Dermis microvascular lymphatic vessel endothelial cell (primary cell): ENCODE measurements at places on chromosomes 5 and 9.

DNA sequence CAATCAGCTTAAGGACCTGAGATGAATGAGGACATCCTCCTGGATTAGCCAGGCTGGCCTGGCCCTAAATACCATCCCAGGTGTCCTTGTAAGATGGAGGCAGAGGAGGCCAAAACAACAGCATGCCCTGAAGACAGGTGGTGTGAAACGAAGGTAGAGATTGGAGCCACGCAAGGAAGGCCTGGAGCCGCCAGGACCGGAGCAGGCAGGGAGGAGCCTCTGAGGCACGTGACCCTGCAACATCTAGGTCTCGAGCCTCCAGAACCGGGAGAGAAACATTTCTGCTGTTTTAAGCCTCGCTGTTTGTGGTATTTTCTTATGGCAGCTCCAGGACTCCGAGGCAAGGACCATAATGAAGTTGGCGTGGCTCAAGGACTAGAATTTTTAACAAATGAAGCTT lies 9.7 kb upstream of the COL5A1 start:
- no peak for DNase-seq

GRCh38 chr5:34791761-34792244 lies 47.2 kb upstream of the TTC23L start:
- peak; percentile 47 for DNase-seq

DNA sequence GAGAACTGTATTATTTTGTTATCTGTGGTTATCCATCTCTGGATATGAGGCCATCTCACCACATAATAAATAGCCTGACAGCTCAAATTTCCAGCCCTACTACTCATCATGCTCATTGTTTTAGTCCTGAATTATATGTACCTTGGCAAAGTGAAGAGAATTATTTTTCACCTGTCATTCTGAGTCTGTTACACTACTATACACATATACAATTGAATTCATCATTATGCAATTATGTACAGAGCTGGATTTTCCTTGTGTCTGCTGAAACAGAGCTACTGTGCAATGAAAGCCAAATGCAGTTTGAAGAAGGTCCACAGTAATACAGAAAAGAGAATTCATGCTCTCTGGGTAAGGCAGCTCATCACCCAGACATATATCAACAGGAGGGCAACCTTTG lies 28.5 kb downstream of the ESM1 start:
- no peak for DNase-seq

GRCh38 chr9:93024986-93025630 lies 33.4 kb upstream of the SUSD3 start:
- DNase-seq = no peak

GRCh38 chr9:134691695-134692572 lies 50.3 kb downstream of the COL5A1 start:
- DNase-seq = no peak

DNA sequence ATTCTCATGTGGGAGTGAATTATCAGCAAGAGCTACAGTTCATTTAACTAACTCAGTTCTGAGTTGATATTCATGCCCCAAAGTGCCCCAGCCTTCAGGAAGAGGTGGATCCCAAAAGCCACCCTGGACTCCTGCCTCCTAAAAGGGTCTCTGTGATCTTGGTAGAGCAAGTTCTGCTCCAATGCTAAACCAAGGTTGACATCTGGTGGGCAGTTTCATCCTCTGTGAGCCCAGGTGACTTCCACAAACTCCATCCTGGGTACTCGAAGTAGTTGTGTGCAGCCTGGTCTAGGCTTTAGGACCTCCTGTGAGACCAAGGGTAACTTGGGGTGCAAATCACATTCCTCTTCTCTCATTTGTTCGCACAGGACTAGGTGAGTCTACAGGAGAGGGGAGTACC lies 816.8 kb downstream of the MTRR start:
- no peak for DNase-seq

GRCh38 chr5:61816146-61816545 lies 484.1 kb downstream of the ZSWIM6 start:
- no peak for DNase-seq

- DNase-seq = no peak
Observed at GRCh38 chr5:90528601-90529193, 687 bp downstream of the LYSMD3 start.

GRCh38 chr5:128532127-128532526 lies 5.9 kb downstream of the FBN2 start:
- DNase-seq = no peak

- no peak for DNase-seq
Observed at GRCh38 chr9:20269620-20270019, 352.7 kb downstream of the MLLT3 start.

- no peak for DNase-seq
Observed at GRCh38 chr5:71528206-71528605, 58.9 kb upstream of the MCCC2 start.

DNA sequence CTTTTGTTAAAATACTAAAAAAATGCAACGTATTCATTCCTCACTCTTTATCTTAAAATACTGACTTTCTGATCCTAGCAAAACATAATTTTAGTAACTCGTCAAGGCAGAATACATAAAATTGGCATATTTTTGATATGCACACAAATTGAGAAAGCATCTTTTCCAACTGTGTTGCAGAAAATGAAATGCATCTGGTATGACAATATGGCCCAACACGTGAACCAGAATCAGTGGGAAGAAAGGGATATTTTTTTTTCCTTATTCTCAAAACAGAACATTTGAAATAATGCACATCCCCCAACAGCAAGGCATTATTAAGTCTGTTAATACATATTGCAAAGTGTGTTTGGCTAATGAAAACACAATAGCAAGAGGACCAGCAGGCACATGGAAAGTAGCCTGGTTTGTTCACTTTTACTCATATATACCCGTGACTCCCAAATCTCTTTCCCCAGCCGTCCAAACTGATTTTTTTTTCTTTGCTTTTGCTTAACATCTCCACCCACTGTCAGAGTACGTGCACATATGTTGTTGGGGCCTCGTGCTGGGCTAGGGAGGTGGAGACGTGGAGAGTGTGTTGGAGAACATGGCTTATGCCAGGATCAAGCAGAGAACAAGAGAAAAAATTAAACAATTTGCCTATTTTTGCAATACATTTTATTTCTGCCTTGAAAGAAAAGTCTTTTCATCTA lies 4.3 kb downstream of the MCTP1 start:
- DNase-seq = no peak

- DNase-seq = peak; percentile 74
Observed at GRCh38 chr9:72856972-72857623, 95.8 kb downstream of the ALDH1A1 start.

DNA sequence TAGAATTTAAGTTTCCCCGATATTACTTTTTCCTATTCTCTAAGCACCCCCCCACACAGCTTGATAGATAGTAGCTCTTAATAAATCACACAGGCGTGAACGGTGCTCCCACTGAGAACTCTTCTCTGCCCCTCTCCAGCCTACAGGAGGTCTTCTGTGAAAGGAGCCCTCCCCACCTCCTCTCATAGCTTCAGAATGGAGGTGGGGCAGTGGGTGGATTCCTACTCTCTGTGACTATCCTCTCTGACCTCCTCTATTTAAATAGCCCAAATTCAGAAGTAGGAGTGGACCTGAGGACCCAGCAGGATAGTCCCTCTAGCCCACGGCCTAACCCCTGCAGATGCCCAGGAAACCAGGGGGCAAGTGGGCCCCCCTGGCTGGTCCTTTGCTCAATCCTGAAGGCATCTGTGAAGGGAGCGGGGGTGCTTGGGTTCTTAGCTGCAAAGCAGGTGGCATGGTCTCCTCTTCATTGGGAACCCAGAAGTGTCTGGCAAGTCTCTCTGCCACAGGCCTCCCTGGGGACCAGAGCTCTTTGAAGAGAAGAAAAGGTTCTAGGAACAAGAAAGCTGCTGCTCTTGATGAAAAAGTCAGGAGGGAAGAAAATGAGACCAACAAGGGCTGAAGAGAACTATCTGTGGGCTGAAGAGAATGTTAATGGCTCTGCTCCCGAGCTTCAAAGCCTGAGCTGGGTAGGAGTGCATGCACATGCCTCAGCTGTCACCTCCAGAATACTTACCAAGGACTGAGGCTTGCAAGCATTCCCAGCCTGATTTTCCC lies 21.1 kb upstream of the HSPA9 start:
- no peak for DNase-seq

- DNase-seq = no peak
Observed at GRCh38 chr5:115626445-115626823, 598 bp upstream of the TMED7 start.

- DNase-seq = no peak
Observed at GRCh38 chr5:154984946-154985516, 28.5 kb upstream of the KIF4B start.

- DNase-seq = no peak
Observed at GRCh38 chr9:124488641-124489210, 18.5 kb downstream of the NR5A1 start.

DNA sequence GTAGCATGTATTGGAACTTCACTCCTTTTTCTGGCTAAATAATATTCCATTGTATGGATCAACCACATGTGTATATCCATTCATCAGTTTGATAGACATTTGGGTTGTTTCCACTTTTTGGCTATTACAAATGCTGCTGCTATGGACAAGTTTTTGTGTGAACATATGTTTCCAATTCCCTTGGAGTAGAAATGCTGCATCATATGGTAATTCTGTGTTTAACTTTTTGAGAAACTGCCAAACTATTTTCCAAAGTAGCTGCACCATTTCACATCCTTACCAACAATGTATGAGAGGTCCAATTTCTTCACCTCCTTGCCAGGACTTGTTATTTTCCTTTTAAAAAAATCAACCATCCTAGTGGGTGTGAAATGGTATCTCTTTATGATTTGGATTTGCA lies 8.4 kb downstream of the FRRS1L start:
- DNase-seq = no peak

- no peak for DNase-seq
Observed at GRCh38 chr5:62432621-62433064, 20.1 kb downstream of the IPO11 start.

- DNase-seq = no peak
Observed at GRCh38 chr5:117201001-117201400, 626.4 kb upstream of the SEMA6A start.
